Ammon's horn (tissue), 1 donor: ENCODE measurements at places on chromosomes 11 and 22.

DNA sequence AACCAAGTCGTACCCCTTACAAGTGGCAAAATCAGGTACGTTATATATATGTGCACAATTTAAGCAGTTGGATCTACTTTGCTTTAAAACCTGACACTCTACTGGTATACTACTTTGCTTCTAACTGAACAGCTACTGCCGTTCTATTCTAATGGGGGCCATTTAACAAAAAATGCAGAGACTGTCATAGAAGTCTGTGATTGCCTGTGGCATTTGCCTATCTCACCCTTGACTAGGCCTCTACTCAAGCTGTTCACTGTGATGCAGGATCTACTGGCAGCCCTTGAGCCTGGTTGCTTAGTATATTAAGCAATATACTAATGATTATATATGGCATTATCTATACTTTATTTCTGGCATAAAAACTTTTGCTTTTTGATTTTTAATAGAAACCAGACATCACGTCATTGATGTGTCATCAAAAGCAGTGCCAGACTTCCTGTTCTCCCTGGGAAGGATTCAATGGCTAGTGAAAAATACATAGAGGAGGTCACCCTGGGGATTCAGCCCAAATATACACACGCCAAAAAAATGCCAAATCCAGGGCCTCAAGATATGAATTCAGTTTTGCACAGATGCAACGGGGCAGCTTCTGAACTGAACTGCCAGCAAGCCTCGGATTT, 40.0 kb upstream of the FIBIN start:
- no peak for DNase-seq

GRCh38 chr11:117908959-117909610, 20.1 kb downstream of the TMPRSS13 start:
- no peak for DNase-seq

DNA sequence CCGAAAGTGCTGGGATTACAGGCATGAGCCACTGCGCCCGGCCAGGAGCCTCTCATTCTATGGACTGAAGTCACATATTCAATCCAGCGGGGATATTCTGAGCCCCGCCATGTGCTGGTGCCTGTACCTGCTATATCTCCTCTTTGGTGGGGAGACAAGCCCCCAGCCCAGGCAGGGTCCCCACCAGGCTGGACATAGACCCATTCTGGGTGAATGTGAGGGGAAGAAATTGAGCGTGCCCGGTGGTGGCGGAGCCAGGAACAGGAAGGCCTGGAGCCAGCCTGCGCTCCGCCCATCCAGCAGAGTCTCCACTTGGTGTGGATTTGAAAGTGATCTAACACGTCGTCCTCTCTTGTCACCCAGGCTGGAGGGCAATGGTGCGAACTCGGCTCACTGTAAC, 38.0 kb upstream of the CSNK1E start:
- no peak for DNase-seq

DNA sequence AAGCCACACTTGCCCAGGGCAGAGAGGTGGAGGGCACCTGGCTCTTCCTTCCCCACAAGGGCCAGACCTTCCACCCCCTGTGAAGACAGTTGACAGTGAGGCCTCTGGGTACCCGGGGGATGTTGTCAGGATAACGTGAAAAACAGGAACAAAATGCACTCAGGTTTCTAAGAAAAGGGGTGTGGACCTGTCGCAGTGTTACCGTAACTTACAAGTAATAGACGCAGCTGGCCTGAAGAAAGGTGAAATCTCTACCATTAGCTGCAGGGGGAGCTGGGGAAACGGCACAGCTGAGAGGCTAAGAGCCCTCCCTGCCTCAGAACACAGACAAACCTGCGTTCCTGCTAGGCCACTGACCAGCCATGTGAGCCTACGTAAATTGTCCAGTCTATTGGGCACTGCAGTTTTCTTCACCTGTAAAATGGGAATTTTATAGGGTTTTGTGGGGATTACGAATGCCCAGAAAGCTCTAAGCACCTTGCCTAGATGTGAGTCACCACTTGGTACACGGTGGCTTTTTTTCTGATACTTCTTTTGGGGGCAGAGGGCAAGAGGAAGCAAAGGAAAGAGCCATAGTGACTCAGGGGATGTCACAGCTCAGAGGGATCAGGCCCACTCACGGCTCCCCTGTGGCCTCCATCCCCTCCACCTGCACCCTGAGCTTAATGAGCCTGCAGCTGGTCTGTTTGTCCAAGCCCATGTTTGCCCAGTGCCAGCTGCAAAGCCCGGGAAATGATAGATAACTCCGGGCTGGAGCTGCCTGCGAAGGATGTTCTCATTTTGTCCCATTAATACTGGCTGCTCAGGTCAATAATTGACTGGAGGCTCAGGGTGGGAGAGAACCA, 18.4 kb upstream of the CABP7 start:
- no peak for DNase-seq

GRCh38 chr11:83132191-83132590, 24.7 kb upstream of the PCF11 start:
- no peak for DNase-seq

GRCh38 chr11:1453611-1454034, 33.0 kb downstream of the MOB2 start:
- no peak for DNase-seq

- DNase-seq: peak; percentile 68
Observed at GRCh38 chr11:7688238-7688826, 15.0 kb upstream of the CYB5R2 start.

- DNase-seq: no peak
Observed at GRCh38 chr22:32916025-32916424, 114.5 kb downstream of the TIMP3 start.

DNA sequence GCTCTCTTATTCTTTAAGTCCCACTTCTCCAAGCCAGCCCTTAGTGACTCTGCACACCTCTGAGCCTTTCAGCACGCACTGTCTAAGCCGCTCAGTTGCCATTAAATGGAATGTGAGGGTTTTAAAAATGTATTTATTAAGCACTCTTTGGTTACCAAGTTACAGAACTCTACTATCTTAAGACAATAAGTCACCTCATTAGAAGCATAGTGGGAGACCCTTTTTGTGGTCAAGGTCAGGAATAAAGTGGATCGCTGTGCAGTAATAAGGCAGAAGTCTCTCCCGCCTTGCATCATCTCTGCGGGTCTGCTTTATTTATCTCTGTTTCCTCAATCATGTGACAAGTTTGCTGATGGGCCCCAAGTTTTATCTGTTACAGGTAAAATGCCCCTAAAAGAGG, 11.9 kb downstream of the SLC25A18 start:
- no peak for DNase-seq

DNA sequence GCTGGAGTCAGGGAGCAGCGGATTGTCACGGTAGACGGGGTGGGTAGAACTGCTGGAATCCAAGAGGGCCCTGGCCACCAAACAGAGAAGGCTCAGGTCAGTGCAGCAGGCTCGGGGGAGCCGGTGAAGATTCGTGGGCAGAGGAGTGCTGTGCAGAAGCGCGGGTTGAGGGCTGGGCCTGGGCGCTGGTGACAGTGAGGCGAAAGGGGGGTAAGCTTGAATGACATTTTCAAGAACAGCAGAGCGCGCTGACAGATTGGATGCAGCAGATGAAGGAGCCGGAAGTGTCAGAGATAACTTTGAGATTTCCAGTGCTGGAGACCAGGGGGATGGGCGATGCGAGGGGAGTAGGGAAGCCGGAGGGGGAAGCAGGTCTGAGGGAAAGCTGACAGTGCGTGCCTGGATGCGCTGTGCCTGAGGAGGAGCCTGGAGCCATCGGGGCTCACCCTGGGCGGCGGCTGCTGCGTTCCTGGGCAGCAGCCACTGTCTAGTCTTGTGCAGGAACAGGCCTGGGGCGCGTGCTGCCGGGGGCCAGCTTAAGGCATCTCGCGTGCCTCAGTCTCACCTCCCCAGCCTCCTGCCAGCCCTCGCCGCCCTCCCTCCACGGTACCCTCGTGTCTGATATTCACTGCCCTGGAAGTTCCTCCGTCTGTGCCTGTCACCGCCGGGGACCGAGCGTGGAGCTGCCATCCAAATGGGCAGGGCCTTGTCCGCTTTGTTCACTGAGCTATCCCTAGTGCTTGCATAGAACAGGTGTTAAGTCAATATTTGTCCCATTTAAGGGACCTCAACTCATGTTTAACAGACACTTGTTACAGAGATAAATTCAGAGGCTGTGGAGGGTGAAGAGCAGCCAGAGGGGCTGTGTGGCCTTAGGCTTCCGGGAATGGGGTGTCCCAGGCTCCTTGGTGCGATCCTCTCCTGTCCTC, 5.2 kb downstream of the GRIK4 start:
- no peak for DNase-seq

GRCh38 chr11:20668844-20669819, at the start of gene NELL1:
Gene NELL1, plus strand, starts transcription at chr11:20669586.
- peak; percentile 4 for DNase-seq

GRCh38 chr22:48920776-48921241, 906.9 kb downstream of the BRD1 start:
- no peak for DNase-seq

GRCh38 chr11:108122166-108122628, 830 bp downstream of the ACAT1 start:
- DNase-seq: peak; percentile 29

GRCh38 chr11:72224564-72225410, at the start of gene INPPL1:
Gene INPPL1, plus strand, starts transcription at chr11:72224767. Its CDS starts 218 bp downstream, at chr11:72224985.
- DNase-seq: peak; percentile 46

GRCh38 chr22:45009606-45010531, at the start of gene PHF21B:
Gene PHF21B, minus strand, starts transcription at chr22:45010005. Its CDS starts 456 bp downstream, at chr22:45009549.
- DNase-seq: peak; percentile 52

DNA sequence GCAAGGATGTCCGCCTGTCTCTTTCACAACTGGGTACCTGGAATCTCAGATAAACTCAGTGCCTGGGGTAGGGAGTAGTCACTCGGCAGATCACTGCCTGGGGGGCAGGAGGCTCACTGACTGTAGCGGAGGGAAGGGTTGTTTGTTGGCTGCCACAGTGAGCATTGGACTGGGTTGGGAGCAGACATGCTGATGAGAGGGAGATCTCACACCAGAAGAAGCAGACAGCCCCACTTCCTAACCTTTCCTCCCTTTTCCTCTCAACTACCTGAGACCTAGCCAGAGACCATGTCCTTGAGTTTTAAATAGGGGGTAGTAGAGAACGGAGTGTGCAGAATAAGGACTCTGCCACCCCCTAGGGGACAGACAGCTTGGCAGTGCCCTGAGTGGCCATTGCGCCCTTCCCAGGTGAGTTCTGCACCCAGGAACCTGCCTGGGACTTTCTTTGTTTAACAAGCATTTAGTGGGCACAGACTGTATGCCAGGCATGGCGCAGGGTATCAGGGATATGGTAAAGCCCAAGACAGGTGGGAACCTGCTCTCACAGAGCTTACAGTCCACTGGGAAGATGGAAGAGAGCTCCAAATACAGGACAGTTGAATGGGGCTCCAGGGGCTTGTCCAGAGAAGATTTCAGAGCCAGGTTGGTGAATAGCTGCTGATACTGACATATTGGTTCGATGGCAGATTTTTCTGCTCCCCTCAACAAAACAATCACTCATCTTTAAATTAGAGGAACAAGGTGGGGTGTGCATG, 115.7 kb upstream of the NNMT start:
- DNase-seq: peak; percentile 75

- DNase-seq: no peak
Observed at GRCh38 chr22:47205081-47205491, 442.6 kb downstream of the TBC1D22A start.

GRCh38 chr11:32436751-32437494, 1.6 kb upstream of the WT1 start:
- no peak for DNase-seq

DNA sequence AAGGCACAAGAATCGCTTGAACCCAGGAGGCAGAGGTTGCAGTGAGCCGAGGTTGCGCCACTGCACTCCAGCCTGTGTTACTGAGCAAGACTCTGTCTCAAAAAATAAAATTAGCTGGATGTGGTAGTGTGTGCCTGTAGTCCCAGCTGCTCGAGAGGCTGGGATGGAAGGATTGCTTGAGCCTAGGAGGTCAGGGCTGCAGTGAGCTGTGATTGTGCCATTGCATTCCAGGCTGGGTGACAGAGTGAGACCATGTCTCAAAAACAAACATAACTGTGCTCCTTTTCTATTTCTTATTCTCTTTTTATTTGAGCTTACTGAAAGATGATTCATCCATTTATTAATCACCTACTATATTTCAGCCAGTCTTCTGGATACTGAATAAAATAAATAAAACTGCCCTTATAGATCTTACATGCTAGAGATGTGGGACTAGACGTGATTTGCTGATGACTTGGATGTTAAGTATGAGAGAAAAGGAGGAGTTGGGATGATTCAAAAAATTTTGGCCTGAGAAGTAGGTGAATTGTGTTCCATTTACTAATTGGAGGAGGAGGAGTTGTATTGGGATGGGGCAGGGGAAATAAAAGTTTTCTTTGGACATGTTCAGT, 18.0 kb downstream of the PAAF1 start:
- no peak for DNase-seq

DNA sequence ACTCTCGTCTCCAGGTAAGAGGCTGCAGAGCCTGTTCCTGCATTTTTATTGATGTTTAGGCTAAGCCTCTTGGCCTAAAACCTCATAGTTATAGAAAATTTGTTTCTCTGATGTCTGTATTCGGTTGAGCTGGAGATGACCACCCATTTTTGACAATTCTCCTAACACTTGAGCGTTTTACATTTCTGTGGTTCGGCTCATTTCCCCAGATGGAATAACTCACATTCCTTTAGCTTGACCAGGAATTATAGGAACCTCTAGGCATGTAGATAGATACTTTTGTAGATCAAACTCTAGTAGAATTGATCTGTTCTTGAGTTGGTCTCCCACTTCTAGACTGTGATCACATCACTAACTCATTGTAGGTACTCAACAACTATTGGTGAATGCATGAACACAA, 172.6 kb upstream of the CADM1 start:
- DNase-seq: no peak

DNA sequence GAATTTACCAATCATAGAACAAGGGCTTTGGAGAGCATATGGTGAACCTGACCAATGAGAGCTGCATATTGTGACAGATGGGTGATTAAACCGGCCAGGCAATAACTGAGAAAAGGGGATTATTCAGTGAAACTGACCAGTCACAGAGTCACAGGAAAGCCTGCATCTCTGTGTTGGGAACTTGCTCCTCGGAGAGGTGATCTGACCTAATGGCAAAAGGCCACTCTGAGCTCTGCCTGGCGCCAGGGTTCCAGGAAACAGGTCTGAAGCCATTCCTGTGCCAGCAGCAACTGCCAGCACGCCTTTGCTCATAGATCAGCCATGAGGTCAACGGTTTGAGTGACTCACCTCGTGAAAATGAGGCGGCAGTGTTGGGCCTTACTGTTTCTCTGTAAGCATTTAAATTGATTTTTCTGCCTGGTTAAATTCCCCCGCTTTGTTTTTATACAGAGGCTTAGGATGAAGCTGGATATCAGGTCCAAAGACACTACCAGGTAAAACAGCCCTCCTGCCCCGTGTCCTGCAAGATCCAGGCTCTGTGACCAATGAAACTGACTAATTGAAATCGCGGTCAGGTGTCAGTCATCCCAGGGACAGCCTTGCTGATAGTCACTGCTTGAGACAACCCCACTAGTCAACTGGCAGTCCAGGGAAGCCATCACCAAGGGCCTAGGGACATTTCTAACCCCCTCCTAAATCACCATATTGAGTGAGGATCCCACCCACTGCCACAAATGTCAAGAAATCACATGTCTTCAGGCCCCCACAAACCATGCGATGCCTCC, 35.8 kb upstream of the MYOD1 start:
- no peak for DNase-seq
